ENCODE measurements at places on chromosomes 11 and 22.
A peak's percentile ranks its signal among the peaks of the same experiment; 100 is the strongest.

GRCh38 chr22:50684501-50684900 lies 11.9 kb downstream of the SHANK3 start:
- DNase-seq: no peak

GRCh38 chr11:22115470-22116029 lies 77.3 kb upstream of the ANO5 start:
- DNase-seq: no peak

- DNase-seq: no peak
Measured at GRCh38 chr11:57290288-57290687, 34.5 kb downstream of the TNKS1BP1 start.

DNA sequence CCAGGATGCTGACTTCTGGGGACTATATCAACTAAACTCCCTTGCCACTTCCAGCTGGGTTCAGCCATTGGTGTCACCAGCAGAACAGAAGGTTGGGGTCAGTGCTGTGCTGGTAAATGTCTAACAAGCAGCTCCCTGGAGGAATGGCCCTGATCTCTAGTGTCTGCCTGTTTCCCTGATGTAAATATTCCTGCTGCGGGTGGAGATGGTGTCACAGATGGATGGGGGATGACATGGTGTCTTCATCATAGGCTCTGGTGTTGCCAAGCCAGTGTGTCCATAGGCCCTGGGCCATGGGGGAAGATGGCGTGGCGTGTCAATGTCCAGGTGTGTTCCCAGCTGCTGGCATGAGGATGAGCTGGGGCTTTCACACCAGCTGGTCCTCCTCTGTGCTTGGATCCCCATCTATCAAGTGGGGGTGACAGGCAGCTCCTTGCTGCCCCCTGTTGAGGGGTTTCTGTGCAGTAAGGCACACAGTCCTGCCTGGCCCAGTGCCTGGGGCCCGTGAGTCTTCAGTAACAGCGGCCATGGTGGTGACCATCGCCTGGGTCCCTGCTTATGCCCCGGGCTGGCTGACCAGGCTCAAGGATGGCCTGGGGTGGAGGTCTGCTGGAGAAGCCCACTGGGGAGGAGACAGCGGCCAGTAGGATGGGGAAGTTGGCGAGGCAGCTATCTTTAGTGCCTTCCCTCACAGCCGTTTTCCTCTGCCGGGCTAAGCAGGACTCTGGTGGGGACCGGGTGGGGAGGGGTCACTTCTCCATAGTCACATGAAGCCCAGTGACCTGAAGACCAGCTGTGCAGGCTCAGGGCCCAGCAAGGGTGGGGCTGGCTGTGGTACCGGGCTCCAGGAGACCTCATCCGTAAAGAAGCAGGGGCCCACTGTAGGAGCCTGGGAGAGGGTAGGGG lies 12.7 kb downstream of the RPL3 start:
- DNase-seq: no peak

DNA sequence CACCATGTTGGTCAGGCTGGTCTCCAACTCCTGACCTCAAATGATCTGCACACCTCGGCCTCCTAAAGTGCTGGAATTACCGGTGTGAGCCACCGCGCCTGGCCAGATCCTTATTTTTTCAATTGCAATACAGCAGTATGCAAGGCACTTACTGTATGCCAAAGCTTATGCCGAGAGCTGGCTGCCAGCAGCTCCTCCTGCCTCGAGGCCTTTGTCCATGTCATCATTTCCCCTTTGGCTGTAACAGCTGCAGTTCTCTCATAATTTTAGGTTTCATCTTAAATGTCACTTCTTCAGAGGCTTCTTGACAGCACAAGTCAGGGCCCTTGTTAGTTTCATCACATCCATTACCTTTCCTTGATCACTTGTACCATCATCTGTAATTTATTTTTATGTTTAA lies 1.5 kb upstream of the SREBF2 start:
- DNase-seq: no peak

GRCh38 chr11:77884186-77884828 lies 63.4 kb downstream of the AAMDC start:
- DNase-seq: peak; percentile 63

DNA sequence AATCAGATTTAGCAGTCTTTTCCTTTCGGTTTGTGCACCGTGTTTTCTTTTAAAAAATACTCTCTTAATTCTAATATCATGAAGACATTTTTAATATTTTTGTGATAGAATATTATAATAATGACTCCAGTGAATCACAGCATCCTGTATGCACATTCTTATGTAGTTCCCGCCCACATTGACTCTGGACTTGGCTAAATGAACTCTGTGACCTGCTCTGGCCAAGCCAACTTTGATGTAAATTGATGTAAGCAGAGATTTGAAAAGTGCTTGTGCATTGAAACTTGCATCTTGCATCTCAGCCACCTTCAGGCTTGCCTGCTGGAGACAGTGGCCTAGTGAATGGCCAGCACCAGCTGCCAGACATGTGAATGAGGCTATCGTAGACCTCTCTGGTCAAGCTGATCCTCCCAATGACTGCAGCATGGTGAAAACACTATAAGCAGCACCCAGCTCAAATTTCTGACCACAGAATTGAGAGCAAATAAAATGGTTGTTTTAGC lies 29.2 kb upstream of the PGM2L1 start:
- DNase-seq: no peak

GRCh38 chr11:114098927-114099326 lies 39.4 kb downstream of the ZBTB16 start:
- DNase-seq: no peak

- no peak for DNase-seq
Measured at GRCh38 chr11:1932105-1932480, 12.6 kb downstream of the TNNT3 start.

GRCh38 chr11:36002796-36003195 lies 58.9 kb downstream of the LDLRAD3 start:
- no peak for DNase-seq

DNA sequence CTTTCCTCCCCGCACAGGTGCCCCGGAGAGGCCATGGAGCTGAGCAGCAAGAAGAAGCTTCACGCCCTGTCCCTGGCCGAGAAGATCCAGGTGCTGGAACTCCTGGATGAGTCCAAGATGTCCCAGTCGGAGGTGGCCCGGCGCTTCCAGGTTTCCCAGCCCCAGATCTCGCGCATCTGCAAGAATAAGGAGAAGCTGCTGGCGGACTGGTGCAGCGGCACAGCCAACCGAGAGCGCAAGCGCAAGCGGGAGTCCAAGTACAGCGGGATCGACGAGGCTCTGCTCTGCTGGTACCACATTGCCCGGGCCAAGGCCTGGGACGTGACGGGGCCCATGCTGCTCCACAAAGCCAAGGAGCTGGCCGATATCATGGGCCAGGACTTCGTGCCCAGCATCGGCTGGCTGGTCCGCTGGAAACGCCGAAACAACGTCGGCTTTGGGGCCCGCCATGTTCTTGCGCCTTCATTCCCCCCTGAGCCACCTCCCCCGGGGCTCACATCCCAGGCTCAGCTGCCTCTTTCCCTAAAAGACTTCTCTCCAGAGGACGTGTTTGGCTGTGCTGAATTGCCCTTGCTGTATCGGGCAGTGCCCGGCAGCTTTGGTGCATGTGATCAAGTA lies 1.3 kb downstream of the TIGD3 start:
- no peak for DNase-seq

DNA sequence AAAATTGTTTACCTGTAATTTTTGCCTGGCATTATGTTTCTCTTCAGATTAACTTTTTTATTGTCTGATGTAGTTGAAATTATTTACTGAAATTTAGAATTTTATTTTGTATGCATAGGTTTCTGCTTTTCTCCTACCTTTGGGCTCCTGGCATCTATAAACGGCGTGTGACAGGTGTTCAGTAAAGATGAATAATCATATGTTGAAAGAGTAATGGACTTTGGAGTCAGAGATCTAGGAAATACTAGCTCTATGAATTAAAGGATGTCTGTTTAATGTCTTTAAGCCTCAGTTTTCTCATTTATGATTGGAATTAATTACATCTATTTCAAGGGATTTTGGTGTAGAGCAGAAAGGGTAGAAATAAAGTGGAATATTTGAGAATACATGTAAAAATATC lies 7.2 kb upstream of the ANGPTL5 start:
- no peak for DNase-seq

GRCh38 chr11:76131671-76132631 lies 74.4 kb downstream of the WNT11 start:
- DNase-seq: no peak

DNA sequence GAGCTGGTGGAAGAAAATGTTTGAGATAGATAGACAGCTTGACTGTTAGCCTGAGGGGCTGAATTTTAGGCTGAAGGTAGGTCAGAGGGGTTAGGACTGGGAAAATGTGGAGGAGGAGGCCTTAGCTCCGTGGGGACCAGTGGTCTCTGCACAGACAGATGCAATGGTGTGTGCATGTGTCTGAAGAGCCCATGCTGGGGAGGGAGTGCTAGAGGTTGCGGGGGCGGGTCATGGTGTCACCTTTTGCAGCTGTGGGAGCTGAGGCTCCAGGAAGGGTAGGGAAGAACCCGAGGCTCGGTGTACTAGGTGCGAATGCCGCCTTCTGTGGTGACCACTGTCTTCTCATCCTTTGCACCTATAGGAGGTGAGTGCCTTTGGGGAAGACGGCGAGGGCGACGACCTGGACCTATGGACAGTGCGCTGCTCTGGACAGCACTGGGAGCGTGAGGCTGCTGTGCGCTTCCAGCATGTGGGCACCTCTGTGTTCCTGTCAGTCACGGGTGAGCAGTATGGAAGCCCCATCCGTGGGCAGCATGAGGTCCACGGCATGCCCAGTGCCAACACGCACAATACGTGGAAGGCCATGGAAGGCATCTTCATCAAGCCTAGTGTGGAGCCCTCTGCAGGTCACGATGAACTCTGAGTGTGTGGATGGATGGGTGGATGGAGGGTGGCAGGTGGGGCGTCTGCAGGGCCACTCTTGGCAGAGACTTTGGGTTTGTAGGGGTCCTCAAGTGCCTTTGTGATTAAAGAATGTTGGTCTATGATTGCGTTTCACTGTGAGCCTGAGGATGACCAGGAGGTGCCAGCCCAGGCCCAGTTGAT lies 1.6 kb downstream of the SDF2L1 start:
- no peak for DNase-seq

DNA sequence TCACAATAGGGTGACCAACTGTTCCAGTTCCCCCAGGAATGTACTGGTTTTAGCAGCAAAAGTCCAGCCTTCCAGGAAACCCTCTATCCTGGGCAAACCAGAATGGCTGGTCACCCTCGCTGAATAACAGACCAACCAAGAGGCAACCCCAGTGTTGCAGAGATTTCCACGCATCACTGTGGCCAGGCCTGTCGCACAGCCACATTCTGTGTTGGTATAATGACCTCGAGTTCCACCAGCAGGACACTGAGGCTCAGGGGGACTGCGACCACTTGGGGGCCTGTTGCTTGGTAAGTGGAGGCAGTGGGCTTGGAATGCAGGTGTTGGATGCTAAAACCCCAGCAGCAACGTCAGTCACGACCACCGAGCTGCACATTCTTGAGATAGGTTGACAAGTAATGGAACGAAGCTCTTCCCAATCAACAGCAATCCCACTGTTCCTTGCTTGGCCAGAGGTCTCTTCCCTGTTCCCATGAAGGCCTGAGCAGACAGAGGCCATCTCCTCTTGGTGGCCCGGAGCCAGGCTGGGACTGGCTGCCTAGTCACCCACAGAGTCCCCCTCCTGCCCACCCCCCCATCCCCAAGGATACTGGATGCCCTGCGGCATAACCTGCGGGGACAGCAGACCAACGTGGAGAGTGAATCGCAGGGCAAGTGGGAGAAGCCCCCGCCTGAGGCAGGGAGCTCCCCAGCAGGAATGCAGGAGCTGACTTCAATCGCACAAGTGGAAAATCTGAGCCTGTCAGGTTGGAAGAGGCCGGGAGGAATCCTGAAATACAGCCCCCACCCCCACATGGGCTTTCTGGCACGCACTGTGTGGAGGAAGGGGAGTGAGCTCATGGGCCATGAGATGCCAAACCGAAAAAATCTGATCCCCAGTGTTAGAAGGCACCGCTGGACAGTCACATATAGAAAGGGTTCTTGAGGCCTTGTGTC lies 43.4 kb upstream of the MN1 start:
- DNase-seq: no peak

DNA sequence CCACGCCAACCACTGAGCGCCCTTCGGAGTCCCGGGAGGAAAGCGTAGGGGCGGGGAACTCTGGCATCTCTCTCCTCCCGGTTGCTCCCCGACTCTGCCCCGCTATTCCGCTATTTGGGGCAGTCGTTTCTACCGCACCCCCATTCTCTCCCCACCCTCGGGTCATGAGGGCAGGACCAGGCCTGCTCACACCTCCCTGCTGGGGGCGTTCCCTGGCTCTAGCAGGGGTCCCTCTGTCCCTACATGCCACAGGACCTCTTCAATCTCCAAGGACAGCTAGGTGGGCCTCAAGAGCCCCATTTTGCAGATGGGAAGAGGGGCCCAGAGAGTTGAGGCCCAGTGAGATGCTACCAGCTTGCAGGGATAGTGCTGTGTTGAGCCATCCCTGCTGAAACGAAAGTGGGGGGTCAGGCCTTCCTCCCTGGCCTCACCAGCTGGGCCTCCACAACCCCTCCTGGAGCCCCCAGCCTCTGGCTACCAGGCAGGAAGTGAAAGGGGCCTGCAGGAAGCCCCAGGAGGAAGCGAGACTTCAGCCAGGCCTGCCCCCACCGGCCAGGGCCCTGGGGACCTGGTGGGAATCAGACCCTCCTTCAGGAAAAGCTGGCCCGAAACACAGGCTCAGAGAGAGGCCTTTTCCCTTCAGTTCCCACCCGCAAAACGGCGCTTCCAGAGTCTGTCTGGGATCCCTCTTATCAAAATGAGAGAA lies 5.5 kb upstream of the SHISA8 start:
- DNase-seq: no peak

GRCh38 chr11:73415854-73416615 lies 39.8 kb downstream of the RELT start:
- DNase-seq: peak; percentile 52

DNA sequence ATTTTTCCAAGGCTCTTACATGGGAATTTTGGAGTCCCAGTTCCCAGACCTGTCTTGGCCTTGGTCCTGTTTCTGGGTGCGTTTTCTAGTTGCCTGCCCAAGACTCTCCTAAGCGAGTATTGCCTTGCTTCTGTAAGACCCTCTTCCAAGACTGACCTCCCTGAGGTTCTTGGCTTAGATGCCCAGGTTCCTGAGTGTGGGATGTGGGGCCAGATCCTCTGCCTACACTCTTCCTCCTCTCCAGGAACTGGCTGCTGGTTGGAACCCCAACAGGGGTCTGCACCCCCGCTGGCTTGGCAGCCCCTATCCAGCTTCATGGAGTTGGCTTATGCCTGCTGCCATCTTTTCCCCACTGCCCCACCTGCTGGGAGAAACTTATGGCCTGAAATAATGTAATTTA lies 429.5 kb downstream of the TENM4 start:
- no peak for DNase-seq

DNA sequence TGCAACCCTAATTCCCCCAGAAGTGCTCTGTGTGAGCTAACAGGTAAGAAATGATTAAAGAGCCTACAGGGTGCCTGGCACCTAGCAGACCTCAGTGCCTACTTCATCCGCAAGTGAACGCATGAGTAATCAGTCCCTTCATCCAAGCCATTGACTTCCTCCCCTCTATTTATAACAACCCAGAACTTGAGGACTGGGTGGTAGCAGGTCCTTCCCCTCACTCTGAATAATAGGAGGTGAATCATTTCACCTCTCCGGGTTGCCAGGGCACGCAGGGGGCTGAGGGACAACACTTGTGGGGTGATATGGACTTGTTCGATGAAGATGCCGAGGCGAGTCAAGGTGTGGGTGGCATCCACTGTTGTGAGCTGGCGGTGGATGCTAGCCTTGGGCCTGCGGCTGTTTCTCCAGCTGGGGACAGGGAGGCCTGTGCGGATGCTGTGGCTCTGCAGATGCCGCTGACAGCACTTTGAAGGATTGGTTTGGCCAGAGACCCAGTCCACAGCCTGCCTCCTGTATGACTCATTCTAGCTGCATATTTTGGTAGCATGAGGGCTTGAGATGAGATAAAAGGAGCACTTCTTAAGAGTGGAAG lies 11.7 kb upstream of the SORL1-AS1 start:
- peak; percentile 61 for DNase-seq
